ENCODE measurements at places on chromosomes 5 and 9. TPM values are rescaled to one million over a fixed set of nuclear protein-coding genes. Genes with fewer than 3 reads are reported as not detected.
A peak's percentile ranks its signal among the peaks of the same experiment; 100 is the strongest.

Gene LVRN
- not detected for total RNA-seq

- no peak overlapping the region for H3K27ac ChIP-seq
- DNase-seq: no peak
- H3K27me3 ChIP-seq: peaks cover 2% of the 10 kb centered on the region
- no peaks in the 10 kb centered on the region for H3K36me3 ChIP-seq
- no peak overlapping the region for H3K4me3 ChIP-seq
Observed at GRCh38 chr5:58405175-58405574, 54.7 kb downstream of the PLK2 start.

DNA sequence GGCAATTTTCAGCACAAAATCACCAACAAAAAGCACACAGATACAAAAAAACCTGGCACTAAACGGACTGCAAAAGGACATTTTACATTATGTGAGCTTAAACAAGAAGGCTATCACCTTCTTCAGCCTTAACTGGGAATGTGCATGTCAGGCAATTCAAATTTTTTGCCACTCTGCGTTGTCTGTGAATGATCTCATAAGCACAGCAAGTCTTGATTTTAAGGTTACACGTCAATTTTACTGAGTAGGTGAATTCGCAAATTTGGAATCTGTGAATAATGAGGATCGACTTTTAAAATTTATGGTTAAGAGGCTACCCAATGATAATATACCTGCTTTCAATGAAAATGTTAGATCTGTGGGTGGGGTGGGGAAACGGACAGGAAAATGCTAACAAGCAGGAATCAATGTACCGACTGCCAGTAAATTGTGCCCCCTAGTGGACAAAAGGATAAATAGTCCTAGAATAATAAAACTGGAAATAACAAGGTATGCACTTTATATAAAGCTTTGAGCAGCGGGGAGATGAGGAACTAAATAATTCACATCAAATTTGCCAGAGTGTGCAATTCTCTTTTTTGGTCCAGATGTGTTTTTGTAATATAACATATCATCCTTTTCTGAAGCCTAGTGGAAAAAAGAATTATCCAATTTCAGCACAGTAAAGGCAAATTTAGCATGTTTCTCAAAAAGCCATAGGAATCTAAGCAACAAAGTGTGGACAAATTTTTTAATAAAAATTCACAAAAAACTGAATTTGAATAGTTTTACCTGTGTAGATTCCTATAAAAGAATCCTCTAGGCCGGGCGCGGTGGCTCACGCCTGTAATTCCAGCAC lies 20.5 kb downstream of the EQTN start:
- H3K36me3 ChIP-seq: no peaks in the 10 kb centered on the region
- peak; percentile 54 for DNase-seq
- H3K4me3 ChIP-seq: no peak overlapping the region
- H3K27ac ChIP-seq: no peak overlapping the region

Gene SPATA31A3
- not detected for total RNA-seq

DNA sequence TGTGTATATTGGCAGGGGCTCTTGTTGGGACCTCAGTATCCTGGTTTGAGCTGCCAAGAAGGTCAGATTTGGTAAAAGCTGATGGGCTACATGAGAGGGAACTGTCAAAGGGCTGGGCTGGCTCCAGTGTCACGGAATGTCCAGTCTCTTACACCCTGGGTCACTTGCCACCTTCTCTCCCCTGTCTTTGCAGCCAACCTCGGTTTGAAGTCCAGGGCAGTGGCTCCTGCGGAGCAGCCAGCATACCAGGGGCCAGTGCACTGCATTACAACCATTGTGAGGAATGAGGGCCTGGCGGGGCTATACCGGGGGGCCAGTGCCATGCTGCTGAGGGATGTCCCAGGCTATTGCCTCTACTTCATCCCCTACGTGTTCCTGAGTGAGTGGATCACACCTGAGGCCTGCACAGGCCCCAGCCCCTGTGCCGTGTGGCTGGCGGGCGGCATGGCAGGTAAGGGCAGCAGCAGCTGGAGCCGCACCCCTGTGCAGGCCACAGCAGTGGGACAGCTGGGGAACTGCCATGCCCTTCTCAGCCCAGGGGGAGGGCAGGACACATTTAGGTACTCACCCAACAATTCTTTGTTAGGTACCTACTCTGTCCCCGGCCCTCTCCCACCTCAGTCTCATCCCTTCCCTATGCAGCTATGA lies 24.2 kb downstream of the IL9 start:
- H3K27me3 ChIP-seq: no peaks in the 10 kb centered on the region
- H3K36me3 ChIP-seq: no peaks in the 10 kb centered on the region
- H3K4me3 ChIP-seq: no peak overlapping the region
- H3K27ac ChIP-seq: no peak overlapping the region
- DNase-seq: no peak
- no peaks in the 10 kb centered on the region for H3K4me1 ChIP-seq

GRCh38 chr5:88262116-88262515 lies 6.5 kb downstream of the TMEM161B start:
- DNase-seq: no peak
- H3K27ac ChIP-seq: peak overlapping the region; percentile 7

DNA sequence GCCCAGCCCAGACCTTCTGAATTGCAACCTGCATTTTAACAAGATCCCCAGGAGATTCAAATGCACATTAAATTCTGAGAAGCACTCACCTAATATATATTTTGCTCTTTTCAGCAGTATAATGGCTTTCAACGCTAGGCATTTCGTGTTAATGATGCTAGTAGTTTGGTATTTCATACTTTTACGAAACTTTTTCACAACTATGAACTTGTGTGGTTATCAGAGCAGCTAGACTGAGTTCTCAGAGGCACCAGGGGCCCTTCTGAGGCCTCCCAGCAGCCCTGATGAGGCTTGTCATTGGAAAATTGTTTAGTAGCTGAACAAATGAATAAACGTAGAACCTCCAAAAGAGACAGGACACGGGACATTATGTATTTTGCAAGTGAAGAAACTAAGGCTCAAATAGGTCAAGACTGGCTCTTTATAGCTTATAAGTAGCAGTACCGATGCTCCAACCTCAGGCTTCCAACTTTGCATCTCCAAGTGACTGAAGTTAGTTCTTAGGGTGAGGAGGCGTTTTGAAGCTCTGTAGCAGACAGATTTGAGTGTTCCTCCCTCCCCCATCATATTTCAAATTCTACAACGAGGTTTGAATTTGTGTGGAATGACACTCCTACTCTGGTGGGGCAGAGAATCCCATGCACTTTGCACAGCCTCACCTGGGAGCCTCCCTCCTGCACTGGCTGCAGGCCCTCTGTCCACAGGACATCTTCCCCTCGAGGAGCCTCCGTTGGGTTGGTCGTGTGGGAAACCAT lies 121.1 kb upstream of the SLC25A48 start:
- no peak overlapping the region for H3K4me3 ChIP-seq
- DNase-seq: no peak
- no peak overlapping the region for H3K27ac ChIP-seq
- H3K36me3 ChIP-seq: no peaks in the 10 kb centered on the region

Gene OTP
- total RNA-seq: not detected

Gene IFNA13
- total RNA-seq: not detected

Gene ABO
- not detected for total RNA-seq

GRCh38 chr9:38621434-38622287 lies 1.3 kb upstream of the ANKRD18A start:
- H3K4me1 ChIP-seq: peaks cover 12% of the 10 kb centered on the region
- no peak overlapping the region for H3K27ac ChIP-seq
- H3K36me3 ChIP-seq: no peaks in the 10 kb centered on the region
- peak; percentile 54 for DNase-seq
- H3K4me3 ChIP-seq: peak overlapping the region; percentile 85

DNA sequence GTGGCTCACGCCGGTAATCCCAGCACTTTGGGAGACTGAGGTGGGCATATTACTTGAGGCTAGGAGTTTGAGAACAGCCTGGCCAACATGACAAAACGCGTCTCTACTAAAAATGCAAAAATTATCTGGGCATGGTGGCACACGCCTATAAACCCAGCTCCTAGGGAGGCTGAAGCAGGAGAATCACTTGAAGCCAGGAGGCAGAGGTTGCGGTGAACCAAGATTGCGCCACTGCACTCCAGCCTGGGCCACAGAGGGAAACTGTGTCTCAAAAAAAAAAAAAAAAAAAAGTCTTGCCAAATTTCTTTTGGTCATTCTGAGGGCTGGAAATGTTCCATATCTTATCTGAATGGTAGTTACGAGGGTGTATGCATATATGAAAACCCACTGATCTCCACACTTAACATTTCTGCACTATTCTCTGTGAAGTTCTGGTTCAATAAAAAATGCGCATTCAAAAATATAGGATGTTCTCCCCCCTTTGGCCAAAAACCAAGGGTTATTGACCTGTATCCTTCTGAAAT lies 13.5 kb upstream of the NIPAL4 start:
- no peak for DNase-seq
- H3K36me3 ChIP-seq: no peaks in the 10 kb centered on the region
- no peak overlapping the region for H3K27ac ChIP-seq
- H3K27me3 ChIP-seq: peaks cover 2% of the 10 kb centered on the region
- no peak overlapping the region for H3K4me3 ChIP-seq

Gene PCAT7
- not detected for total RNA-seq

Gene GOLM1
- 1.5 TPM for total RNA-seq

- no peak overlapping the region for H3K27ac ChIP-seq
- H3K4me1 ChIP-seq: peaks cover 54% of the 10 kb centered on the region
- DNase-seq: no peak
- no peak overlapping the region for H3K4me3 ChIP-seq
Observed at GRCh38 chr5:16574789-16575721, 41.7 kb downstream of the RETREG1 start.

Gene GIN1
- 14.6 TPM for total RNA-seq

GRCh38 chr5:61215996-61216395 lies 53.7 kb upstream of the SMIM15 start:
- no peak overlapping the region for H3K27ac ChIP-seq
- no peaks in the 10 kb centered on the region for H3K36me3 ChIP-seq
- no peaks in the 10 kb centered on the region for H3K27me3 ChIP-seq
- no peak for DNase-seq

DNA sequence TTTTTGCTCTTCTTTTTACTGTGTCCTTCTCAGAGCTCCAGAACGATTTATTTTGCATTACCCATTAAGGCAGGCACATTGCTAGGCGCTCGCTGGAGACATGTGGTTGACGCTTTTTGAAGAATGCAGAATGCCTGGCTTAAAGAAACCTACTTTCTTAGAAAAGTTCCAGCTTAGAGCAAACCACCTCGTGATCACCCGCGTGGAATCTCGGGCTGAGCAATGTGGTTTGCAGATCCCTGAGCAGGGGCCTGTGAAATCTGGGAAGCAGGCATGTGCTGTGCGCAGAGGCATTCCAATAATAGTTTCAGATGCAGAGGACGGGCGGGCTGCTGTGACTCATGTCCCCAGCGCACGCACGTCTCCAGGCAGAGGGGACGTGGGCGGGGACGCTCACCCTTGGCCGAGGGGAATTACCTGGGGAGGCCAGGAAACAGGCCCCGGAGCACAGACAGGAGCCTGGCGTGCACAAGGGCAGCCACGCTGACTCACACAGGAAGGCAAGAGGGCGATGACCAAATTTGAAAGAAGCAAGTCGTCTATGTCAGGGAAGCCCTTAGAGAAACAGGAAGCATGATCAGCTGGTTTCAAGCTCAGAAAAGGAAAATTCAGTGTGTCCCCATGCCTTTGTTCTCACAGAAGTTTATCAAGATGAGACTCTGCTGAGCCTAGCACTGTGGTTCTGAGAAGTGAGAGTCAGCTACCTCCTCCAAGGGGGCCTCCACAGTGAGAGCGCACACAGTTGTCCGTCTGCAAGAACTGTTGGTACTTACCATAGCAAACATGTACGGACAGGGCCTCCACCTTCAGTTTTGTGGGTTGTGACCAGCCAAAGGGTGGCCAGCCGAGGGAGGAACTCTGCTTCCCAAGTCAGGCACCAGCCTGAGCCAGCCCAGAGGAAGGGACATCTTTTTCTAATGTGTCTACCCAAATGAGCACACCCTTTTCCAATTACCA lies 218.6 kb downstream of the PIK3R1 start:
- peak overlapping the region; percentile 72 for H3K4me3 ChIP-seq
- H3K36me3 ChIP-seq: no peaks in the 10 kb centered on the region
- H3K4me1 ChIP-seq: peaks cover 51% of the 10 kb centered on the region
- no peak overlapping the region for H3K27ac ChIP-seq
- H3K27me3 ChIP-seq: no peaks in the 10 kb centered on the region

- H3K4me3 ChIP-seq: no peak overlapping the region
- DNase-seq: no peak
- peaks cover 8% of the 10 kb centered on the region for H3K4me1 ChIP-seq
Observed at GRCh38 chr5:102792705-102793104, 37.6 kb downstream of the PAM start.

GRCh38 chr5:120988941-120989340 lies 524.8 kb downstream of the PRR16 start:
- H3K4me3 ChIP-seq: no peak overlapping the region
- H3K36me3 ChIP-seq: no peaks in the 10 kb centered on the region
- H3K27ac ChIP-seq: no peak overlapping the region
- no peaks in the 10 kb centered on the region for H3K4me1 ChIP-seq

- no peaks in the 10 kb centered on the region for H3K27me3 ChIP-seq
- no peak overlapping the region for H3K4me3 ChIP-seq
- H3K27ac ChIP-seq: no peak overlapping the region
- no peaks in the 10 kb centered on the region for H3K4me1 ChIP-seq
- H3K36me3 ChIP-seq: no peaks in the 10 kb centered on the region
Observed at GRCh38 chr5:121726991-121727390, 124.7 kb upstream of the FTMT start.

- peaks cover 1% of the 10 kb centered on the region for H3K27me3 ChIP-seq
- H3K4me1 ChIP-seq: no peaks in the 10 kb centered on the region
- no peak overlapping the region for H3K4me3 ChIP-seq
- DNase-seq: no peak
Observed at GRCh38 chr5:14156290-14156649, 13.1 kb downstream of the TRIO start.

DNA sequence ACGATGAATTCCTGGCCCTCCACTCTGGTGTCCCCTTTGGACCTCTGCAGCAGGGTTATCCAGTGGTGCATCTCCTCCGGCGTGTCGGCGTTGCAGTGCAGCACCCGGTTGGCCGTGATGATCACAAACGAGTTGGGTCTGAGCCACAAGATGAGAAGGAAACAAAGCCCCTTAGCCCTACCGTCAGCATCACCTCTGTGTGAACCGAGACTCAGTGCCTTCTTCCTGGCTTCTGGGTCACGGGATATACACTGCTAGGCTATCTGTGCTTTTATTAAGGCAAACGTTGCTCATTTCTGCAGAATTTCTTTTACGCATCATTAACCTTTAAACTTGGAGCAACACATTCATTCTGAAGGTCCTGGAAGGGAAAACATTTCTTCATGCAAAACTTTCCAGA lies 65.1 kb upstream of the RETREG1 start:
- H3K4me3 ChIP-seq: no peak overlapping the region
- H3K36me3 ChIP-seq: no peaks in the 10 kb centered on the region
- H3K27me3 ChIP-seq: no peaks in the 10 kb centered on the region
- no peak for DNase-seq
- no peak overlapping the region for H3K27ac ChIP-seq

Gene TRIM7
- 3.7 TPM for total RNA-seq

DNA sequence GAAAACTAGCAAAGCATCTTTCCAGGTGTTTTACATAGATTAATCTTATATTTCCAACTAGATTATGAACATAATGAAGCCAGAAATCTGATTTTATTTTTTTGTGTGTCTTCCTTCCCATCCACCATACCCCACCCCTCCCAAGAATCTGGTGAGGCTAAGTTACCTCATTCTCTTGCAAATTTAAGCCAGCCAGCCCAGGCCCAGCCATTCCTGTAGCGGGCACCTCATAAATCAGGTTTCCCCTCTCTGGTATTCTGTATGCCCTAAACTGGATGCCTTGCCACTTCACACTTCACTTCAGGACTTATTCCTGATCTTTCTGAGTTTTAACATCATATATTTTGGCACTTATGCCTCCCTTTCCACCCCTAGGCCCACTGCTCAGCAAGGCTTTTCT lies 21.8 kb downstream of the C9 start:
- no peak overlapping the region for H3K27ac ChIP-seq
- H3K36me3 ChIP-seq: no peaks in the 10 kb centered on the region
- no peaks in the 10 kb centered on the region for H3K4me1 ChIP-seq
- no peak overlapping the region for H3K4me3 ChIP-seq
- H3K27me3 ChIP-seq: peaks cover 15% of the 10 kb centered on the region
